ENCODE measurements at places on chromosomes 1 and 21. TPM values are rescaled to one million over a fixed set of nuclear protein-coding genes. Genes with fewer than 3 reads are reported as not detected.

- DNase-seq, result no peak
Measured at GRCh38 chr1:19196331-19196730, 13.7 kb downstream of the UBR4 start.

DNA sequence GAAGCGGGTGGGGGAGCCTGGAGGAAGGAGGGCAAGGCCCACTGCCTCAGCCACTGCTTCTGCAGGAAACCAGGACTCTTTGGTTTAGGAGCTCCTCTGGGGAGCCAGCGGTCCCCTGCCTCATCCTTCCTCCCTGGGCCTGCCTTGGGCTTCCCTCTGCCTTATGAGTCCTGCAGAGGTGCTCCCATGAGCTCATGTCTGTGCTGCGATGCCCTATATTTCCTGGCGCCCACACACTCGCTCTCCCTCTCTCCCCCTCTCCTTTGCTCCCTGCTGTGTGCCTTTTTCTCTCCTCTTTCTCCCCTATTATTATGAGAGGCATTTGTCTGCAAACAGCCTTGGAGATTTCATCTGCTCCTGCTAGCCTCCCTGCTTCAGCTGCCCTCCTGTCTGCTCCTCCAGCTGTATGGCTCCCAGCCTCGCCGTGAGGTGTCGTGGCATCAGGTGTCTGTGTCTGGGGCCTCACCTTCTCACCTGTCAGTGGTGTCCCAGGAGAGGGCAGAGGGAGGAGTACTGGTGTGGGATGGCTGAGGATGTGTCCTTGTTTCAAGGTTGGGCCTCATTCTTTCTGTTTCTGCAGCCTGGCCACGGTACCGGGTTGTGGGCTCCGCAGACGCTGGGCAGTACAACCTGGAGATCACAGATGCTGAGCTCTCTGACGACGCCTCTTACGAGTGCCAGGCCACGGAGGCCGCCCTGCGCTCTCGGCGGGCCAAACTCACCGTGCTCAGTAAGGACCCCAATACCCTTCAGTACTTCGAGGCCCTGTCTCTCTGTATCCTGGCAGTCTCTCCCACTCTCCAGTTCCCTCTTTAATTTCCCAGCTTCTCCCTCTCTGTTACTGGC is 84.2 kb downstream of the KIRREL1 start:
- no peak for DNase-seq

DNA sequence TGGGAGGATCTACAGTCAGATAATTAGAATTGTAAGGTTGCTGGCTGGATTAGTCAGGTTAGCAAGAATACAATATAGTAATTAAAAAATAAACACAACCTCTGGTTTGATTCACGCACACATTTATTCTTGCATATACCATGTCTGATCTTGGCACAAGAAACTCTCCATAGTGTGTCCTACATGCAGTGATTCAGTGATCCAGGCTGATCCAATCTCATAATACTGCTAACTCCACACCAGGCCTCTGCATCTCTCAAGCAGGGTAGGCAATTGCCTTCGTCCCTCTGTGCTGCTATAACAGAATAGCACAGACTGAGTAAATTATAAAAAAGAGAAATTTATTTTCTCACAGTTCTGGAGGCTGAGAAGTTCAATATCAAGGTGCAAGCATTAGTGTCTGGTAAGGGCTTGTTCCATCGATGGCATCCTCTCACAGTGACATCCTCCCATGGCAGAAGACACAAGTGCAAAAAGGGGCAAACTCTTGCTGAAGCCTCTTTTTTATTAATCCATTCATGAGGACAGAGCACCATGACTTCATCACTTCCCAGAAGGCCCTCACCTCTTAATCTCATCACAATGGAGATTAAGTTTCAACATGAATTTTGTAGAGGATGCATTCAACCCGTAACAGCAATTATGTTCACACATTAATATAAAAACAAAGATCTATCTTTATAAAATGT is 741.0 kb upstream of the NCAM2 start:
- no peak for DNase-seq

DNA sequence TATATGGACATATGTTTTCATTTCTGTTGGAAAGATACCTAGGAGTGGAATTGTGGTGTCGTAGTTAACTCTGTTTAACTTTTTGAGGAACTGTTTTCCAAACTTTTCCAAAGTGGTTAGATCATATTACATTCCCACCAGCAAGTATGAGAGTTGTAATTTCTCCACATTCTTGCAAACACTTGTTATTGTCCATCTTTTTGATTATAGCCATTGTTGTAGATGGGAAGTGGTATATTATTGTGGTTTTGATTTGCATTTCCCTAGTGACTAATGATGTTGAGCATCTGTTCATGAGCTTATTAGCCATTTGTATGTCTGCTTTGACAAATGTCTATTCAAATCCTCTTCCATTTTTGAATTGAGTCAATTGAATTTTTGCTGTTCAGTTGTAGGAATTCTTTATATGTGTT is 19.8 kb downstream of the CAMTA1 start:
- peak; percentile 10 for DNase-seq

Gene GON4L
- 41.3 TPM for total RNA-seq

Gene SLAMF7
- 0.41 TPM for total RNA-seq

DNA sequence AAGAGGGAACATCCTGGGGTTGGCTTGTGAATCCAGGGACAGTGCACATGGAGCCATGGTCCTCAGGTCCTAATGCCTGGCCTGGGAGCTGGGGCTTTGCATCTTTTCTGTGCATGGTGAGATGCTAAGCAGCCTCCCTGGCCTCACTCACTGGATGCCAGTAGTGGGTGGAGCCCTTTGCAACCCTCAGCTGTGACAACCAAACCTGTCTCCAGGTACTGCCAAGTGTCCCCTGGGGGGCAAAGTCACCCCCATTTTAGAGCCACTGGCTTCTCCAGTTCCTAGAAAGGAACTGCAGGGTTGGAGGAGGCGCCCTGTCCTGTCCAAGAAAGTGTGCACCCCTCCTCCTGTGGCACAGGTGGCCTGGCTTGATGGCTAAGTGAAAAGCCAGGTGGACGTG is 44.6 kb upstream of the GRIK3 start:
- DNase-seq, result no peak

Gene ZNF684
- total RNA-seq, result 2.3 TPM

Gene TMEM81
- 0.72 TPM for total RNA-seq
